Fibroblast of the aortic adventitia (primary cell): ENCODE measurements at places on chromosomes 3 and 15.

- DNase-seq, result peak; percentile 23
Measured at GRCh38 chr15:100623301-100623700, 20.9 kb downstream of the ASB7 start.

DNA sequence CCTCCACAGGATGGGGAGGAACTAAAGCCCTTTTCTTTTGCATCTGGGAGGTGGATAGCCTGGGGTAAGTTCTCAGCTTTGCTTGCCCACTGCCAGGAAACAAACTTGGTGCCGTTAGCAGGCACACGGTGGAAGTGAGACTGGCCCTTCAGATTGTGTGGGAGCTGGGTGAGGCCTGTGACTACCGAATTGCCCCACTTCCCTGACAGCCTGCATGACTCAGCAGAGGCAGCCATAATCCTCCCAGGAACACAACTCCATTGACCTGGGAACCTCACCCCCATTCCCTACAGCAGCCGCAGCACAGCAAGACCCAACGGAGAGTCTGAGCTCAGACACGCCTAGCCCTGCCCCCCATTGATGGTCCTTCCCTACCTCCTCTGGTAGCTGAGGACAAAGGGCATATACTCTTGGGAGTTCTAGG lies 282.6 kb downstream of the KLF13 start:
- no peak for DNase-seq

DNA sequence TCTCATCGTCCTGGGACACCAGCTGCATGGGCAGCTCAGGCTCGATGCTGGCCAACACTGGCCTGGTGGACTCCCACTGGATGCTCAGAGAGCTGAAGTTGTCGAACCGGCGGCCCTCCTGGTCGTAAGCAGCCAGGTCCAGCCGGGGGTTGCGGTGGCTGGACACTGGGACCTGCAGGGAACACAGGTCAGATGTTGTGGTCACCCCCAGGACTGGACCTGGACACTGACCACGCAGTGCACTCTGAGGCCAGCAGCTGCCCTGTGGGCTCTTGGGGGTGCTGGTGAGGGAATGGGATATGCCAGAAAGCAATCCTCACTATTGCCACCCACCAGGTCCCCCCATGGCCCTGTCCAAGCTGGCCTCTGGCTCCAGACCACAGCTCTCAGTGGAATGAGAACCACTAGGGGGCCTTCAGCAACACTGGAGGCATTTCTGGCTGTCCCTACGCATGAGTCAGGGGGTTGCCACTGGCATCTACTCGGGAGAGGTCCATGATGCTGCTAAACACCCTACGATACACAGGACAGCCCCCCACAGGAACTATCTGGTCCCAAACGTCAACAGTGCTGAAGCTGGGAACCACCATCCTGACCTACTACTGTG lies 66.1 kb downstream of the NUP210 start:
- DNase-seq, result no peak

- DNase-seq, result no peak
Measured at GRCh38 chr3:43862992-43863805, 172.5 kb downstream of the ABHD5 start.

GRCh38 chr3:172708921-172709773 lies 1.7 kb downstream of the NCEH1 start:
- DNase-seq, result no peak

DNA sequence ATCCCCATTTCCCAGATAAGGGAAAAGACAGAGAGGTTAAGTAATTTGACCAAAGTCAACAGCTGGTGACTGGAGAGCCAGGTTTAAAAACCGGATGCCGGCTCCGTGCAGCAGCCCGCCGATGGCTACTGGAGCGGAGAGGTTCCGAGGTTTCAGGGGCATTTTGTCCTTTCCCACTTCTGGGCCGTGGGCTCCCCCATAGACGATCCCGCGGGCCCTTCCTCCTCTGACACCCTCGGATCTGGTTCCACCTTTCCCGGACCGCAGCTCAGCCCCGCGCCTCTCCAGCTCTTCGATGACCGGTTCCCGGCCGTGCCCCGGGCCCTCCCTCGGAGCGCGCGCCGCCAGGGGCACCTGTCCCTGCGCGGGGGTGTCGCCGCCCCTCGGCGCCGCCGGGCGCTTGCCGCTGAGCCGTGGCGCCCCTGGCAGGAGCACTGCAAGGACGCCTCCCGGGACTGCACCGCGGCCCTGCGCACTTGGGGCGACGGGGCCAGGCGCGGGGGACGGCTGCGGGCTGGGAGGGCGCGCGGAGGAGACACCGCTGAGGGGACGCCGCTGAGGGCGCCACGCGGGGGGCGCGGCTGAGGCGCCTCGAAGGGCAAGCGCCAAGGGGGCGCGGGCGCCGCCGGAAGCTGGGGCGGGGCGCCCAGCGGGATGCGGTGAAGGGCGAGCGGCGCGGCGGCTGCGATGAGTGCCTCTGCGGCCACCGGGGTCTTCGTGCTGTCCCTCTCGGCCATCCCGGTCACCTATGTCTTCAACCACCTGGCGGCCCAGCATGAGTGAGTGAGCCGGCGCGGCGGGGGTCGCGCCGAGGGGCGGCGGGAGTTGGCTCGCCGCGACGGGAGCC lies at the start of gene TM6SF1:
TM6SF1 (plus strand) TSS at position 652 of the 847 bp plus-strand sequence; CDS start at position 688, 36 bp downstream.
- no peak for DNase-seq

DNA sequence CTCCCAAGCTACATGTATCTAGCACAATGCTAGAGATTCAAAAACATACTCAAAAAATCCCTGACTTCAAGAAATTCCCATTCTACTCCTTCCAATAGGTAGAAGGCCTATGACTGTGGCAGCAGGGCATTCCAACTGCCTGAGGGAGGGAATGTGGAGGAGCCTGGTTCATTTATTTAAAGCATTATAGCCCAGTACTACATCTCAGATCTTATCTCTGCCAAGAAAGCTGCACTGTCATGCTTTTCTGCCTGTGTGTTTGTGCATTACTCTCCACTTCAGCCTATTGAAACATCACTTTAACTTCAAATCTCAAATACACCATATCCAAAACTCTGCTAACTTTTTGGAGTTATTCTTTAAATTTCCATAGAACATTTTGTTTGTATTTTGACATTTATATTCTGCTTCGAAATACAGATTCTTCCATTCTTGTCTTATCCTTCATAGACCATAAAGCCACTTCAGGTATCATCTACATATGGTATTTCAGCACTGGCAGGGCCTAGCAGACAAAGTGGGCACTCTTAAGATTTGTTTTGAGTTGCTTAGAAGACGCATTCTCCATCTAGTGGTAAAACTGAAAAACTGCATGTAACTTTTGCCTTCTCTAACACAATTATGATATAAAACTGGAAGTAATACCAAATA lies 59.1 kb upstream of the NEDD4 start:
- peak; percentile 77 for DNase-seq

GRCh38 chr3:46848271-46849044 lies 14.8 kb downstream of the MYL3 start:
- DNase-seq, result peak; percentile 94

- peak; percentile 57 for DNase-seq
Measured at GRCh38 chr15:44550256-44550655, 13.3 kb downstream of the EIF3J start.

DNA sequence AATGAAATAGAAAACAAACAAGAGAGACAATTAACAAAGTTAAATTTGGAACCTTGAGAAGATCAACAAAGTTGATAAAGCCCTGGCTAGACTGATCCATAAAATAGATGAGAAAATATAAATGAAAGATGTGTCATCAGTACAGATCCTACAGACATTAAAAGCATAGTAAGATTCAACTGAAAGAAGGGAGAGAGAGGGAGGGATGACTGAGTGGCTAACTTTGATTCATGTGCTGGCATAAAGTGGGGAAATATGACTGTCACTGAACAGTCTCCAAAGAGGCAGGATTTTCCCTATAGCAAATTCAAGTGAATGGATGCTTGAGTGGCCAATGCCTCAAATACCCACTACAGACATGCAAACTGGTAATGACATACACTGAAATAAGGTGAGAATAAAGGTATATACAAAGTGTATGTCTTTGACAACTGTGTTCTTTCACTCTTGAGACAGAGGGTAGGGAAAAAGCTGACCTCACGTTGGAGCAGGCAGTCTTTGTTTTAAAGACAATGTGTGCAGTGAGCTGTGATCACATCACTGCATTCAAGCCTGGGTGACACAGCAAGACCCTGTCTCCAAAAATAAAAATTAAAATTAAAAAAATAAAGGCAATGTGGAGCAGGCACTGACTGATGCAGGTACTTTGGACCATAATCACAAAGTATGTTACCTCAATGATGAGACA lies 35.9 kb upstream of the CHD2 start:
- no peak for DNase-seq

DNA sequence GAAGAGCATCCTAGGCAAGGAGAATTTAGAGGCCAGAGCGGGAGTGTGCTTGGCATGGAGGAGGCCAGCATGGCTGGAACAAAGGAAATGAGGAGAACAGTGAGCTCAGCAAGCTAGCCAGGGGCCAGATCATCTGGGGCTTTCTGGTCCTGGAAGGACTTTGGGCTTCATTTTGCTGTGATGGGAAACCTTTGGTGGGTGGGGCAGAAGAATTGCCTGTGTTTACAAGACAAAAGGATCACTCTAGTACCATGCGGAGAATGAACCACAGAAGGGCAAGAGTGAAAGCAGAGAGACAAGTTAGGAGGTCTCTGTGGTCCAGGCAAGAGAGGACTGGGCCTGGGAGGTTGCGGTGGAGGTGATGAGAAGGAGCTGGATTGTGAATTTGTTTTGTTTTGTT lies 61.6 kb upstream of the FOXP1 start:
- DNase-seq, result no peak

DNA sequence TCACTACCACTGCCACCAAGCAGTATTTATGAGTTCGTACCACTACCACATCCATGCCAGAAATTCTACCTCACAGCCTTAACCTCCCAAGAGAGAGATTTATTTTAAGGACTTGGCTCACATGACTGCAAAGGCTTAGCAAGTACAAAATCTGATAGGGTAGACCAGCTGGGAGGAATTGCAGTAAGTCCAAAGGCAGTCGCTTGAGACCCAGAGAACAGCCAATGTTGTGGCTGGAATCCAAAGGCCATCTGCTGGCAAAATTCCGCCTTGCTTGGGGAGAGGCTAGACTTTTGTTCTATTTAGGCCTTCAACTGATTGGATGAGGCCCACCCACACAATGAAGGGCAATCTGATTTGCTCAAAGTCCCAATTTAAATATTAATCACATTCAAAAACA lies 101.4 kb upstream of the STT3B start:
- no peak for DNase-seq

GRCh38 chr15:70133296-70133695 lies 35.6 kb upstream of the TLE3 start:
- DNase-seq, result no peak

DNA sequence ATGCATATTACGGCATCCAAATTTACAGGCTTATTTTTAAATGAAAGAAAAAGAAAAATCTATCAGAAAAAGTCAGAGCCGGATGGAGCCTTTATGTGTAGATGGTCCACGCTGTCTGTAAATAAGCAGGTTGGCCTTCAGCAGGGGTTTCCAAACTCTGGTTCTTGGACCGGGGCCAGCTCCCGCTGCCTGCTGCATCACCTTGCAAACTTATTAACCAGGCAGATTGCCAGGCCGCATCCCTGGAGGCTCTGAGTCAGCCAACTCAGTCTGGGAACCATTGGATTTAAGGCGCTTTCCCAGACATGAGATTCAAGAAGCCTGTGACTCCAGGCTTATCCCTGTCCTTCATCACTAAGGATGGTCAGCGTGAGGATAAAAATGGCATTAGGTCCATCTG lies 212.4 kb downstream of the OPA1 start:
- DNase-seq, result peak; percentile 72

DNA sequence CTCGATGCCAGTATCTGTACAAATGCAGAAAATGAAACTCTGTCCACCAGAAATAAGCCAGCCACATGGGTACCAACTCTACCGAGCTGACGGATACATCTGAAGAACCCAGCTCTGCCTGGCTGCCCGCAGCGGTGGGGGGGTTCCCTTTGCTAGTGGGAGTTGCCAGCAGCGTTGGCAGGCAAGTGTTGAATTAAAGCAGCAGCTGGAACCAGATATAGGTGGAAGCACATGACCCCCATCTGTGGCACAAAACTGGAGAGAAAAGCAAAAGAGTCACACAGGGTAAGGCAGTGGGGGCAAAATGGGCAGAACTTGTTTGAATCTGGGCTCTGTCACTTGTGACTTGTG lies 17.9 kb downstream of the CRYGS start:
- DNase-seq, result no peak

DNA sequence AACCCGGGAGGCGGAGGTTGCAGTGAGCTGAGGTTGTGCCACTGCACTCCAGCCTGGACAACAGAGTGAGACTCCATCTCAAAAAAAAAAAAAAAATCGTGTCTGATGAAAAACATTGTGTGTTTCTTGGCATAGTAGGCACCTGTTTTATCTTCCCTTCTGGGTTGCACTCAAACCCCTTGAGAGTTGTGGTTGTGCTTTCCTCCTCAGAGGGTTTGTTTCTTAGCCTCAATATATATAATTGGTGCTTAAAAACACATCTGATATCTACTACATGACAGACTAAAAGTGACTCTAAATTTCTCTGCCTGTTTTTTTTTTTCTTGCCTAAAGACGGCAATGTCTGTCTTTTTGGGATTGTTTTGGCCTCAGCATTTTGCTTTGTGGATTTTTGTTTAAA lies 7.6 kb downstream of the NR1D2 start:
- peak; percentile 69 for DNase-seq

GRCh38 chr3:184825121-184825820 lies 13.3 kb downstream of the VPS8 start:
- no peak for DNase-seq

- DNase-seq, result no peak
Measured at GRCh38 chr3:46901591-46902187, 24.2 kb downstream of the PTH1R start.

DNA sequence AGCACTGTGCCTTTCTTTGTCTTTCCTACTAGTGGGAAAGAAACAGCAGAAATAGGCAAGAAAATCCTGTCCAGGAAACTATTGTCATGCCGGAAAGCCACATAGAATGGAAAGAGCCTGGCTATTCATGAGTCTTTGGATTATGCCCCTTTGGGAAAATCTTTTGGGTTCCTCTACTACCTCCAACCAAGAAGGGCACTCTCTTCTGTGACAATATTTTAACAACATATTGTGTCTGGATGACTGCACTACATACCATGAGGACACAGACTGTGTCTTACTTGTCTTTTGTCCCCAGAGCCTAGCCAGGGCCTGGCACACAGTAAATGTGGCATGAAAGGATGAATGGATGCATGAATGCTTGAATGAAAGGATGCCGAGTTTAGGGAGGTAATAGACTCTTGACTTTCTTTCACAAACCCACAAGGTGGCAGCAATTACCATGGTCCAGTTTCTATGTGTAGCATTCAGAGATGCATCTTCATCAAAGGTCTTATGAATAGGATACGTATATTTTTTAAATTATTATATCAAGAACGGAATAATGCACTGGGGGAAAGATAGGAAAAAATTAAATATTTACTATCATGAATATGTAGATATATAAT lies 30.3 kb downstream of the ARL14 start:
- peak; percentile 72 for DNase-seq

- no peak for DNase-seq
Measured at GRCh38 chr3:24707936-24708335, 213.3 kb upstream of the THRB start.

DNA sequence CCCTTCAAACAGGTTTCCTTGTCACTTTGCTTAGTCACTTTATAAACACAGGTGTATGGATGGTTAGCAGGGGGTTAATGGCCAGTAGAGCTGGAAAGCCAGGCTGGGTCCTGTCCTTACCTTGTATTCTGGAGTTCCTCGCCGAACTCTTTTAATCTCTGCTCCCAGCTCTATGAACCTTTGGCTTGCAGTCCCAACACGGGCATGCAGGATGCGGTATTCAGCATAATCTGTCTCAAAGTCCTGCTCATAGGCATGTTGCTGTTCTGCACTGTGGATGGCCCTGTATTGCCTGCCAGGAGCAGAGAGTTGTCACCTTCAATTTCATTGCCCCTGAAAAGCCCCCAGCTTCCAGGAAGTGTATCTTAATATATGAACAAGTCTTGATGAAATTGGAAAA lies 2.7 kb downstream of the ELL3 start:
- DNase-seq, result no peak

- peak; percentile 75 for DNase-seq
Measured at GRCh38 chr3:4976109-4976508, 3.1 kb upstream of the BHLHE40 start.
